LoVo (cell line): ENCODE measurements at places on chromosomes 2 and 18.

- DNase-seq = no peak
These were observed 17.5 kb downstream of the FTCDNL1 start for GRCh38 chr2:199833525-199833924.

DNA sequence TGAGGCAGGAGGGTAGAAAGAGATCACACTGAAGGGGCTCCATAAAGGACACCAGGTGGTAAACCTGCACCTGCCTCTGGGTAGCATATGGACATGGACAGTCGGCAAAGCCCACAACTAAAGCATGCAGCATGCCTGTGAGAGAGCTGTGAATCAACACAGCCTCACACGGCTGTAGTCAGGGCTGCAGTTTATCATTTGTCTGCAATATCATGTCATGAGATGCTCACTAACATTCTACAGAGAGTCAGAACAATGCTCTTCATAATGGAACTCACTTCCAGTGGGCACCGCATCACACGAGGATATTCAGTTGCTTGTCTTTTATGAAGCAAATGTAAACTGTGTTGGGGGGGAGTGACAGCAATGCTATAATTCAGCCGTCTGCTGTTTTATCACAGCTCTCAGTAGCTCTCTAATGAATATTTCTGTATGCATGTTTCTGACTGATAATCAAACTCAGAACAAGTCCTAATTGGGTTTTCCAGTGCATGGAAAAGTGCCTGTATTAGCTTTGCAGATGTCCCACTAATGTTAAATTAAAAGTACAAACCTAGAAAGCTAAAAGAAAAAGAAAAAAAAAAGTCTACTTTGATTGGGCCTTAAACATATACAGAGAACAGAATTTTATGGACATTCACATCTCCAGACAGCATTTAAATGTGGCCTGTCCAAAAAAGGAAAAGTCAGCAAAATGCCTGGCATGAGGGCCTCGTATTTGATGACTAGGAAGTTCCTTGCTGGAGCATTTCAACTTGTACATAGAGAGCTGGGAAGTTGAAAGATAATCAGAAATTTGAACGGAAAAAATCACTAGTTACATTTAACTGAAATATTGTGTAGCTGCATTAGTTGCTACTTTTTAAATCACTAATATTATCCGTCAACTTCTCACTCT, 406.1 kb upstream of the SOX11 start:
- no peak for DNase-seq

GRCh38 chr2:31874071-31874470, 136.7 kb downstream of the MEMO1 start:
- peak; percentile 2 for DNase-seq

- DNase-seq = no peak
These were observed 17.6 kb downstream of the MRPL35 start for GRCh38 chr2:86216575-86217555.

GRCh38 chr2:186641807-186642321, 52.0 kb upstream of the FAM171B start:
- DNase-seq = peak; percentile 55

- no peak for DNase-seq
These were observed 890.2 kb upstream of the ZEB2 start for GRCh38 chr2:145410086-145410485.

- no peak for DNase-seq
These were observed 15.0 kb upstream of the ACVR1 start for GRCh38 chr2:157890969-157891642.
